ENCODE measurements at places on chromosomes 13 and 19.

DNA sequence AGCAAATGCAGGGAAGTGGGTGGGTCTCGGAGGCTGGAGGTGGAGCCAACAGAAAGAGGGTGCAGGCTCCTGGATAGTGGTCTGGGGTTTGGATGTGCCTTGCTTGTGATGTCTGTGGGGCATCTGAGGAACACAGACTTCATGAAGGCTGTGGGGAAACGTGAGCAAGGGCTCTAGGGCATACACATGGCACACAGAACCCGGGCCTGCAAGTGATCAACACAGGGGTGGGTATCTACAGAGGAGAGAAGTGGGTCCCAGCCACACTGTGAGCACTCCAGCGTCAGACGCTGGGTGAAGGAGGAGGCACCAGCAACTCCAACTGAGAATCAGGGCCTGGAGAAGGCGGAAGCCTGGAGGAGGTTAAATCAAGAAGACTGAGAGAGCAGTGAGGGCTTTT is 5.4 kb upstream of the UBE2M start:
- DNase-seq: no peak

- DNase-seq: no peak
These were observed 2.5 kb downstream of the MAP1S start for GRCh38 chr19:17721821-17722220.

- DNase-seq: no peak
These were observed 36.6 kb upstream of the PEPD start for GRCh38 chr19:33558151-33558550.

- no peak for DNase-seq
These were observed 21.3 kb downstream of the SLC46A3 start for GRCh38 chr13:28697441-28697840.

- no peak for DNase-seq
These were observed 438.7 kb upstream of the ARGLU1 start for GRCh38 chr13:107006661-107007060.

GRCh38 chr19:49514151-49514550 is 1.7 kb downstream of the FCGRT start:
- DNase-seq: no peak

GRCh38 chr19:34808566-34808965 is 35.6 kb upstream of the ZNF599 start:
- DNase-seq: no peak

DNA sequence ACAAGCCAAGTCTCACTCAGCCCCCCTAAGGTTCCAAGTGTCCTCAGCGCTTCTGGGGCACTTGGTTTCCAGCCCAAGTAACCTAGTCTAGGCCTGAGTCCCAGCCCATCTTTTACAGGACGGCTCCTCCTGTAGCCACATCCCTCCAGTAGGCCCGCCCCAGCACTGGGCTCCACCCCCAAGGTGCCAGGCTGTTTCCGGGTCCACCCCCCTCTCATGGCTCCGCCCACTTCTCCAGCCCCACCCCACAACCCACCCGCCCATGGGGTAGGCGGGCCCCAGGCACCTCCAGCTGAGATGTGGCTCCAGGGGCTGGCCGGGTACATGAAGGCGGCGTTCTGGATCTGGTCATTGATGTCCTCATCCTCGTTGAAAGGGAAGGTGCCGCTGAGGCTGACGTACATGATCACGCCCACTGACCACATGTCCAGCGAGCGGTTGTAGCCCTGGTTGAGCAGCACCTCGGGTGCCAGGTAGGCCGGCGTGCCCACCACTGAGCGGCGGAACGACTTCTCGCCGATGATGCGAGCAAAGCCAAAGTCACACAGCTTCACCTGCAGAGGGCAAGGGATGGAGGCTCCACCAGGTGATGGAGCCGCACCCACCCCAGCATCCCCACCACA is 17.2 kb upstream of the DACT3 start:
- peak; percentile 72 for DNase-seq

DNA sequence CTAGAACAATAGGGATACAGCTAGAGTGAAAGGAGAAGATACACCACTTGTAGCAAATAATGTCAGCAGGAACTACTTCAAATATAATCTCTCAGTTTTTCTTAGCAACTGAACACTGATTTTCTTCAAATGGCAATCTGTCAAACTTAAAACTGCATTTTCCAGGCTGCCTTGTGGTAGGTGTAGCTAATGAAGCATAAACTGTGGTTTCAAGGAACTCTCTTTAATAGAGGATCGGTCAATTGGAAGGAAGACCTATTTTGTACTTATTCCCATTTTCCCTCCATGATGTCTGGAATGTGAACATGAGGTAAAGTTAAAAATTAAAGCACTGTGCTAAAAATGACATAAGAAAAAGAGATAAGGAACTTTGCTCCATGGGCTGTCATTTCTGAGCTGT is 1261.9 kb downstream of the PCDH17 start:
- DNase-seq: no peak

GRCh38 chr13:27868641-27869435 is 51.0 kb upstream of the PDX1 start:
- no peak for DNase-seq

- no peak for DNase-seq
These were observed 62.2 kb downstream of the KCTD12 start for GRCh38 chr13:76823969-76824368.

DNA sequence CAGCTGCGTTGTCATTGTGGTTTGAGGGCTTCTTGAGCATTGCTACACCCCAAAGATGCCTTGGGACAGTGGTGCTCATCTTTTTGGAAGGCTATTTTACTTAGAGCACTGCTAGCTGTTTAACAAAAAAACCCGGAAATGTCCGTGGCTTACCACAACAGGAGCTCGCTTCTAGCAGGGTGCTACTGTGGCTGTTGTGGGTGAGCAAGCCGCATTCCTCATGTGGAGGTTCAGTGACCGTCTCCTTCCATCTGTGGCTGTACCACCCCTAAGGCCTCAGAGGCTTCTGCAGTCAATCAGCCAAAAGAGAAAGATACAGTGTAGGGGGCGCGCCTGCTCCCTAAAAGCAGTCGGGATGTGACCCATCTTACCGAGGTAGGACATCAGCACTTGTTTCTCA is 1004.2 kb downstream of the UQCRFS1 start:
- no peak for DNase-seq

GRCh38 chr19:45527731-45528130 is 20.5 kb downstream of the VASP start:
- DNase-seq: no peak

DNA sequence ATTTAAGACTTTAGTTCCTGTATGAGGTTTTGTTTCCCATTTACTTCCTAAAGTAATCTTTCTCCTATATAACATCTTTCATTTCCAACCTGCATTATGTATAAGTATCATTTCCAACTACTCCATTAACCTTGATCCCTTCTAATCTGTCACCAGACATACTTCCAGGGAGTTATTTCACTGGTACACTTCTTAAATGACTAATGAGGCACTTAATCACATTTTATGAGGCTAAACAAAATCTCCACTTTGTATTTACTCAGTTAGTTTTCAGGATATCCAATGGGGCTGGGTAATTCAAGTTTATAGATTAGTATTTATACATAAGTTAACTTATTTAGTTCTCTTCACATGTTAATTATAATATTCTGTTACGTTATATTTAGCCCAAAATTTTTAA is 634.7 kb downstream of the PCDH17 start:
- no peak for DNase-seq

DNA sequence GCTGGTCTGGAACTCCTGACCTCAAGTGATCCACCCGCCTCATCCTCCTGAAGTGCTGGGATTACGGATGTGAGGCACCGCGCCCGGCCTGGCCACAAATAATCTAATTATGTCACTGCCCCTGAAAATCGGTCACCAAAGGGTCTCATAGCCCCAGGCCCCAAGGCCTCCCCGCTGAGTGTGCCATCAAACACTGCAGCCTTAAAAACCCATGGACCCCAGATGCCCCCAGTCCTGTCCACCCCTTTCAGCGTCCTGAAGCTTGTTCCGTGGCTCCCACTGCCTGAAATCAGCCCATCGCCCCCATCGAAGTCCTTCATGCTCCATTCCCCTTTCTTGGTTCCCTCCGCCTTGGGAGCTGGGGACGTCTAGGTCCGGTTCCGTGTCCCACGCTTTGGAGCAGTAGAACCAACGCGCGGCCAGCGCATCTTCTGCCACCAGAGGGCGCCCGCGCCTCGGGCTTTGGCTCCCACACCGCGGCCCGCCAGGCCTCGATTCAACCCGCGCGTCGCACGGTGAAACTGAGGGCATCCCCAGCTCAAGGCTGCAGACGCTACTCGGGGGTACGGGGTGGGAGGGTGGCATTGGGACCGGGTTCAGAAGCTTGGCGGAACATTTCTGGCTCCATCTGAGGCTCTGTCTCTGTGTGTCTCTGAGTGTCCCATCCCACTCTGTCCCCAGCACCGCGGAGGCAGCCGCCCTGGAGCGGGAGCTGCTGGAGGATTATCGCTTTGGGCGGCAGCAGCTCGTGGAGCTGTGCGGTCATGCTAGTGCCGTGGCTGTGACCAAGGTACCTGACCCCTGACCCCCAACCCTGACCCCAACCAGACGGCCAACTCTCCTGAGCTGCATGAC is 3.5 kb downstream of the YJEFN3 start:
- peak; percentile 92 for DNase-seq

GRCh38 chr19:55672418-55672817 is 2.6 kb upstream of the EPN1 start:
- DNase-seq: no peak

DNA sequence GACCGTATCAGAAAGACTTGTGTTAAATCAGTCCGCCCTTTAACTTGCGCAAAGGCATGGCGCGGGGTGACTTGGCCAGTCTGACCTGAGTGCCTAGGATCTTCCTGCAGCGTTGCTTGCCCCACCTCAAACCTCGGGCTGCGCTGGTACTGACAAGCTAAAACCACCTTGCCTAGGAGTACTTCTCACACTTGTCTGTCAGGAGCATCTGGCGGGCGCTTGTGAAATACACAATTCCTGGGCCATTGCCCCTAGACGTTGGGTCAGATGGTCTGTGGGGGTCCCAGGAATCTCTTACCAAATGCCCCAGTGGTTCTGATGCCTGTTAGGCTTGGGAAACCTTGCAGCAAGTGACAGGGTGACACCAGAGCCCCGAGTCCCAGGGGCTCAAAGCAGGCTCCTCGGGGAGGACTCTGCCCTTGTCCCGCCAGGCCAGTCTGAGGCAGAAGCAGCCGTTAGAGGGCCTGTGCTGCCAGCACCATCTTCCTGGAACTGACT is 12.9 kb downstream of the CEBPG start:
- no peak for DNase-seq

GRCh38 chr13:31049833-31050232 is 111.9 kb downstream of the HSPH1 start:
- DNase-seq: no peak

DNA sequence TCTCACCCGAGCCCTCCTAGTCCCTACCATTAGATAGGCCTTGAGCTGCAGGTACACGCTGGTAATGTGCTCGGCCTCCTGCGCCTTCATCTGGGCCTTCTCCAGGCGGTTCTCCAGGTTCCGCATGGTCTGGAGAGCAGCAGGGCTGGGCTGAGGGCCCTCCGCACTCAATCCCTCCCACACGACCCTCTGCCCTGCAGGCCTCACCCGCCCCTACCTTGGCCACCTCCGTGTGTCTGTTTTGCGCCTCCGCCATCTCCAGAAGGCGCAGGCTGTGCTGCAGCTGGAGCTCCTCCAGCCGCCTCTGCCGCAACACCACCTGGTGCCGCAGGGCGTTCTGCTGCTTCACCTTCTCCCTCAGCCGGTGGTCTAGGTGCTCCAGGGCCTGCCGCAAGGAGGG is 7.5 kb upstream of the RGL3 start:
- DNase-seq: no peak

GRCh38 chr13:41931337-41931736 is 29.6 kb downstream of the VWA8 start:
- no peak for DNase-seq

DNA sequence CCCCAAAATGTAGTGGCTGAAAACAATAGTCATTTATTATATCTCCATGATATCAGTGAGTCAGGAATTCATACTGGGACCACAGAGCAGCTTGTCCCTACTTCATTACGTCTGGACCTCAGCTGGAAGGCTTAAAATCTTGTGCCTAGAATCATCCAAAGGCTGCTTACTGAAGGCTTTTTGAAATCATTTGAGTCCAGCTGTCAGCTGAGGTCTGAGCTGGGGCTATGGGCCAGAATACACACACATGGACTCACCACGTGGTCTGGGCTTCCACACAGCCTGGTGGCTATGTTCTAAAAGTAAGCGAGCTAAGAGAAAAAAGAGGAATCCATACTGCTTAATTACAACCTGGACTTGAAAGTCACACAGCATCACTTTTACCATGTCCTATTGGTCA is 209.2 kb downstream of the KCTD12 start:
- DNase-seq: no peak

DNA sequence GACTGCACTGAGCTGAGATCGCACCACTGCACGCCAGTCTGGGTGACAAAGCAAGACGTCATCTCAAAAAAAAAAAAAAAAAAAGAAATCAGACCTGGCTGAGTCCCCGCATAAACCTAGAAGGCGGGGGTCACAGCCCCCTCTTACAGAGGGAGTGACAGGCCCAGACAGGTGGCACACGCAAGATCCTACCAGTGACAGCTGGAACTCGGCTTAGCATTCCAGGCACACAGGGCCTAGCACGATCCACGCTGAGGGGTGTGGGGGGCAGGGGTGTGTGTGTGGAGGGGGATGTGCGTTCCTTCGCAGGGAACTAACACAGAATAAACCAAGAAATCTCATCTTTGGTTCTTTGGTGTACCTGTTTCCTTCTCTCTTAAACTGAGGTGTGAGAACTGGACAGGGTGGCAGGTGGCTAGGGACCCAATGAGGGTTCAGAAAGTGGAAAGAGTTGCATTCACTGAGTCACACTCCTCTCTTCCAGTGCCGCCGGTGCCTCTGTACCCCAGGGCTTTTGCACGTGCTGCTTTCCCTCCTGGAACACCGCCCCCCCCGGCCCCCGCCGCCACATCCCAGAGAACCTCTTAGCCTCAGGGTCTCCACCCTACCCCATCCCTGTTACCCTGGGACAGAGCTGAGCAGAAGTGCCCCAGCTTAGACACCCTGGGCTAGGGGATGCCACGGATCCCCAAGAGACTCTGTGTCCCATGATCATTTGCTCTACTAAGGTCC is 5.0 kb downstream of the SGTA start:
- DNase-seq: no peak

DNA sequence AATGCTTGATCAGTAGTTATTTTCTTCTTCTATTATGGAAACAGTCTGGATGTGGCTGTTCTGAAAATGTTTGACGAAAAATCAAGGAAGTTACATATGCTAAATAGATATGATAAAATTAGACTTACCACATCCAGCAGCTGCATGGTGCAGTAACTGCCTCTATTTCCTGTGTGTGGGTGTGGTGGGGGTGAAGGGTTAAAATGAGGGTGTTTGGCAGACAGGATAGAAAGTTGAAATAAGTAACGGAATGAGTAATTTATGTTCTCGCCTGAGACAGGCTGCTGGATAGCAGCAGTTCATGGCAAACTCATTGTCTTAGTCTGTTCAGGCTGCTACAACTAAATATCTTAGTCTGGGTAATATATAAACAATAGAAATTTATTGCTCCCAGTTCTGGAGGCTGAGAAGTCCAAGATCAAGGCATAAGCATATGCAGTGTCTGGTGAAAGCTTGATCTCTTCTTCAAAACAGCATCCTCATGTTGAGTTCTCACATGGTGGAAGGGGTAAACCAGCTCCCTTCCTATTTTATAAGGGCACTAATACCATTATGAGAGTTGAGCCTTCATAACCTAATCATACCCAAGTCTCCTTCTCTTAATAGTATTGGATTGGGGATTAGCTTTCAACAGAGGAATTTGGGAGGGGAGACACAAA is 1248.9 kb downstream of the SLITRK5 start:
- no peak for DNase-seq

- no peak for DNase-seq
These were observed 12.8 kb downstream of the CHST8 start for GRCh38 chr19:33634361-33635091.

GRCh38 chr13:19606152-19606551 is 27.3 kb upstream of the MPHOSPH8 start:
- no peak for DNase-seq

Measured in stimulated activated CD4-positive, alpha-beta T cell treated with anti-CD3 and anti-CD28 coated beads, Interleukin-2, amount 100 ng/mL, for 24 hours (primary cell).